ENCODE measurements at places on chromosomes 11 and 22. TPM values are rescaled to one million over a fixed set of nuclear protein-coding genes. Genes with fewer than 3 reads are reported as not detected.
A peak's percentile ranks its signal among the peaks of the same experiment; 100 is the strongest.

- DNase-seq, result no peak
Observed at GRCh38 chr22:27443306-27443705, 358.2 kb downstream of the MN1 start.

GRCh38 chr11:6747097-6747668, 24.6 kb downstream of the OR2AG2 start:
- no peak for DNase-seq

DNA sequence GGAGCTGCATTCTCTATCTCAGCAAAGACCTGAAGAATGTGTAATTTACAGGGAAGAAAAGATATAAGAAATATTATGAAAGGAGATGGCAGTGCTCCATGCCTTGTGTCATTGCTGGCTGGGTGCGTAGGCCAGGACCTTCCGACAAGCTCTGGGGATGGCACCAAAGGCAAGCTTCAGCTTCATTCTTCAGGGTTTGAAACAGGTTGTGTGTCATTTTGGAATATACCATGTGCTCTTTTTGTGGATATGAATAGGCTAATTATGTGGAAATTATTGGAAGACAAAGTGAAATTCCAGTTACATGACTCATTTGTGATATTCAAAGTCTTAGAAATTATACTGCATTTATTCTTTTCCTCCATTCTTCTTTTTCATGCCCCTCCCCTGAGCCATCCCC, 5.7 kb upstream of the KIRREL3 start:
- no peak for DNase-seq

DNA sequence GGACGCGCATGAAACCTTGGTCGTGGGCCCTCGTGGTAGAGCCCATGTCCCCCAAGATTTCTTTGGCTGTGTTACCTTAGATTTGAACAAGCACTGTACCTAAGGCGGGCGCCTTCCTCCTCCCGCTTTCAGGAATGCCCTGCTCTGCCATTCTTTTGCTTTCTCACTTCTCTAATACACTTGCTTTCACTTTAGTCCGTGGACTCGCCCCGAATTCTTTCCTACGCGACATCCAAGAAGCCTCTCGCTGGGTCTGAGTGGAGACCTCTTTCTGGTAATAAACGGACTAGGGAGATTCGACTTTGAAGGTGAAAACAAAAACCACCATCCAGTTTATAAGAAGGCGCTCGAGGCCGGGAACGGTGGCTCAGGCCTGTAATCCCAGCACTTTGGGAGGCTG, 1.2 kb upstream of the NUP50 start:
- no peak for DNase-seq

DNA sequence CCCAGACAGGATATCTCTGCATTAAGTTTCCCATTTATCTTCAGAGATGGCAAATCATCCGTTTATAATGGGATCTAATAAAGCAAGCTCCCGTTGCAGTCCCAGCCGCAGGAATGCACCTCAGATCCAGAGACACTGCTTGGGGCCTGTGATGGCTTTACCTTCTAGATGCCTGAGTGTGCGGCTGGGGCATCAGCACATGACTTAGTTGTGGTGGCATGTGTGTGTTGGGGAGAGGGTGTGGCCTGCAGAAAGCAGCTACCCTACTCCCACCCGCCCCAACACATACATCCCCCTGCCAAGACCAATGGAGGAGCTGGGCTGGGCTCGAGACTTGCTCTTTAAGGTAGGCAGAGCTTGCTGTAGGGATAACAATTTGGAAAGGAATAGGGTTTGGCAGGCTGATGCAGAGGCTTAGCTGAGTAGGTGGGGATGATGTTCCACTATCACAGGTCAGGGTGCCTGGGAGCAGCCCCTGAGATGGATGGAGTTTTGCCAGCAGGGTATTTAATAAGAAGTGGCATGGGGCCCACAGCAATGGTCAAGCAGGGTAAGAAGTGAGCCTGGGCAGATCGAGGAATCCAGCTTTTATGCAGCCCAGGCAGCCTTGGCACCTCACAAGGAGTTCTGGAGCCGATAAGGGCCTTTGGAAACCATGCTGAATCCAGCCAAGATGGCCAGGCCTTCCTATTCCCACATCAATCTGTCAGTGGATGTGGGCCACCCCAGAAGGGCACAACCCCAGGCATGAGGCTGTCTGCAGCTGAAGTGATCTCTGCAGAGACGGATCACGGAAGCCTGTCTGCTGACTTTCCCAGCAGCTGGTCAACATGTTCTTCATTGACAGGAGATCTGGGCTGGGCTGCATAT, 601.3 kb downstream of the BUD13 start:
- DNase-seq, result no peak

DNA sequence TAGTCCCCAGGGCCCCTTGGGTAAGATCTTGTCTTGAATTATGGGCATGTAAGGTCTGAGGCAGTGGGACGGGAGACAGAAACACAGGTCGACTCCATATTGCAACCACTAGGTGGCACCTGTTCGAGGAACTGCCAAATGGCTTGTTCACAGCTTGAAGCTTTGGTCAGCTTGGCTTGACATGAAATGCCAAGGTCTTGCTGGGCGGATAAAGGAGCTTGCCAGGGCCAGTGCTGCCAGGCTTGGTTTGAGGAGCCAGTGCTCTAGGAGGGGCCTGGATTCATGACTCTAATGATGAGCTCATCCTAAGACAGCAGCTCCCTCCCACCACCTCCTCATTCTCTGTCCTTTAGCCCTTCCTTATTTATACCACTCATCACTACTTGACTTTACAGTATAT, 11.9 kb upstream of the NRIP3 start:
- peak; percentile 64 for DNase-seq

- DNase-seq, result no peak
Observed at GRCh38 chr22:49616356-49617231, 211.1 kb downstream of the BRD1 start.

DNA sequence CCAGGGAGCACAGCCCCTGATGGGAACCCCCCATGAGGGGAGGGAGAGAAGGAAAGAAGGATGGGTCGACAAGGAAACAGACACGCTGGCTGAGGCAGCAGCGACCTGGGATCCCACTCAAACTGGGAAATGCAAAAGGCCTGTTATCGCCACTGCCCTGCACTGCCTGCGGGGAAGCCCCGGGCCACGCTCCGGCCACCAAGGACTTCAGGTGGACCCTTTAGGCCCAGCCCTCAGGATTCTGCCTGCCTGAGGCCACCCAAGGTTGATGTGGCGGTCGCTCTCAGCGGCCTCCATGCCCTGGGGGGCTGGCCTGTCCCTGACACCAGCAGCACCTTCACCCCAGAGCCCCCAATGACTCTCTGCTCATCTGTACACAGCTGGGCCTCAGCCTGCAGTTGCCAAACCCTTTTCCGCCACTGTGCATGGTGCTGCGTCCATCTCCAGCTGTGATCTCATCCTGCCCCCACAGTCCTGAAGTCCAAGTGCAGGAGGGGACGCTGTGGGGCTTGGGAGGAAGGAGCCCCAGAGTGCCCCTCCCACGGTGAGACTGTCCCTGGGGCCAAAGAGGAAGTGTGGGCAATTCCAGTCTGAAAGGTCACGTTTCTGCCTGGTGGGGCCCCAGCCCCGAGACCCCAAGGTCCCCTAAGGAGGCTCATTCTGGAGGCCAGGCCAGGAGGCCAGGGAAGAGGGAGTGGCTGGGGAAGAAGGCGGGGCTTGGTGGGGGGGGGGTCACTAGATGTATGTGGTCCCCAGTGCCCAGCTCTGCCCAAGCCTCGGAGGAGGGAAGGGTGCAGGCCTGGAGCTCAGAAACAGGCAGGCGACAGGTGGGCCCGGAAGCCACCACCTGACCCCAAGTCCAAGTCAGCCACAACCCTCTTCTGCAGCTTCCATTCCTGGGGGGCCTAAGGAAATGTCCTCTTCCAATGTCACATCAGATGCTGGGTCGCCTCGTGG, 31.6 kb downstream of the OSBPL5 start:
- peak; percentile 35 for DNase-seq

- DNase-seq, result no peak
Observed at GRCh38 chr11:15613789-15614188, 499.1 kb downstream of the INSC start.

DNA sequence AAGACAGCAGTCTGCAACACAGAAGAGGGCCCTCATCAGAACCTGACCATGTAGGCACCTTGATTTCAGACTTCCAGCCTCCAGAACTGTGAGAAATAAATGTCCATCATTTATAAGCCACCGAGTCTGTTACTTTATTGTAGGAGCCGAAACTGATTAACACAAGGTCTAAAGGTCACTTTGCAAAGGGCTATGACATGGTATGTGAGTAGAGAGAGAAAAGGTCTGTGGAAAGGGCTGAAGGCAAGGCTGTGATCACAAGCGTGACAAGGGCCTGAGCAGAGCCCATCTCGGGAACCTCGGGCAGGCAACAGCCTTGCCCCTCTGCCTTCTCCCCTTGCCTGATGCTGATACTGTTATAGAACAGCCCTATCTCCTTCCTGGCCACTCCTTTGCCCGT, 73.4 kb upstream of the TEAD1 start:
- DNase-seq, result no peak

DNA sequence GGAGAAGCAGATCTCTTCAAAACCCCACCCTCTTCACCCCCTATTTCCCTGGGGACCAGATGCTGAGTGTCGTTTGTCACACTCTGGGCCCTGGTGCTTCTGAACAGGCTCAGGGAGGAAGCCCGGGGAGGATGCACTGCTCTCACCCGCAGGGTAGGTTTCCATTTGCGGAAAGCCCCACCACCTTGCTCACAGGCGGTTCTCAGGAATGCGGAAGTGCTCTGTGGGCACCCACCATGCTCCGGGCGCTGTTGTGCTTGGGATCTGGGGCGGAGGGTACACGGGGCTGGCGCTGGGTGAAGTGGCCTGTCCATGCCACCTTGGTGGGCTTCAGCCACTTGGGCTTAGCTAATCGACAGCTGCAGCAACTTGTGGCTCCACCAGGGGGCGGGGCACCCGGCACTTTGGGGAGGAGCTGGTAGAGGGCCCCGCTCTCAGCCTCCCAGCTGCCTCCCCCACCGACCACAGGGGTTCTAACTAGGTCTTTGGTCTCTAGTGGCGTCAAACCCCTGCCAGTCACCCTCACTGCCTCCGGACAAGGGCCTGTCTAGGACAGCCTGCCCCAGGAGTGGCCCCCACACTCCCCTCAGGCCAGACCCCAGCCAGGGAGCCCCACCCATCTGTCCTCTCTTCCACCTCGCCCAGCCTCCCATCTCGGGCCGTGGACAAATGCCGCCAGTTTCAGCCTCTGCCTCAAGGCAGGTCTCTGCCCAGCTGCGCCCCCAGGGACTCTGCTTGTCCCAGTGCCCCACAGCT, 7.4 kb downstream of the NDUFV1 start:
- peak; percentile 72 for DNase-seq

The CARD18 gene
- not detected for total RNA-seq

- no peak for DNase-seq
Observed at GRCh38 chr22:31080164-31080847, 812 bp upstream of the SMTN start.

- DNase-seq, result peak; percentile 84
Observed at GRCh38 chr11:12556788-12557384, 117.3 kb upstream of the TEAD1 start.

The MAP6 gene
- total RNA-seq, result 5.6 TPM

DNA sequence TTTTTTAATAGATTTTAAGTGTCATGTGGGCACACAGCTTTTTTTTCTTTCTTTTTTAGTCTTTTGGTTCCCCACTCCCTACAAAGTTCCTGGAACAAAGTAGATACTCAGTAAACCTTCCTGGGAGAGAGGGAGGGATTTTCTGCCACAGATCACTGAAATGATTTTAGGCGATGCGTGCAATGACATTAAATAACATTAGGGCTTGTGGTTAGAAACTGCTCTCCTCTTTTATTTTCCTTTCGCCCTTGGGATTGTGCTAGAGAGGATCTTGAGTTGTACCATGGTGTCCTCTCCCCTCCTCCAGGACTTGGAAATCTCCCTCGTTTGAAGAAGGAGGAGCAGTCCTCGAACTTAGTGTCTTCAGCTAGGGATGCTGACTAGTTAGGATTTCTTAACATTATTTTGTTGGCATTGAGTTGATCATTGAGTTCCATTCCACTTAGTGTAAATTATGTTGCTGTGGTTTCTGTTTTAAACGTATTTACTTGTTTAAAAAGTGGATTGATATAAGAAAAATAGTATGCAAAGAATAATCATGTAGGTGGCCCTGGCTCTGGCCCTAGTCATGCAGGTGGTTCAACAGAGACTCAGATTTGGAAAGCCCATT, 88.4 kb downstream of the TRAF6 start:
- no peak for DNase-seq

The OR52K2 gene
- not detected for total RNA-seq

GRCh38 chr11:116730241-116730561, 42.6 kb downstream of the BUD13 start:
- DNase-seq, result no peak

The MPZL3 gene
- total RNA-seq, result 1.0 TPM

DNA sequence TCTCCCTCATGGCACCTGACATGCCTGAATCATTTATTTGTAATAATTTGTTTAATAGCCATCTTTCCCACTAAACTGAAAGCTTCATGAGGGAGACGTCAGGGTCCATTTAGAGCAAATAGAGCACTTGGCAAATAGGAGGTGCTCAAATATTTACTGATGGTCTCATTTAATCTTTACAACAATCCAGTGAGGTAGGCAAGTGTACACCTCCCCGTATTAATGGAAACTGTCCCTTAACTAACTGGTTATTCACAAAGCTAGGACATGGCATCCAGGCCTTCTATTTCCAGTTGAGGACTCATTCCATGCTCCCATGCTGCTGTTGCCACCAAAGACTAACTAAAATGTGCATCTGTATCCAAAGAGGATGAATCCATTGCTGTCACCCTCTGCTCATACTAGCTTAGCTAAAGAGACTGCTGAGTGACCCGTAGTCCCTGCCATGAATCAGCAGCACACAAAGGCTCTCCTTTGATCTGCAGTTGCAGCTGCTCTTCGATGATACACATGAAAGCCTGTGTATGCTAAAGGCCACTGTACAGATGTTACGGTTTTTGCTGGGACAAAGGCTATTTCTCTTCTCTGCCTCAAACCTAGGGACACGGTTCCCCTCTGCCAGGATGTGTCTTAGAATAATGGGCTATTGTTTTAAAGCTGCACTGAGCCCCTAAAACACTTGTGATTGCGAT, 82.6 kb downstream of the RAB30 start:
- no peak for DNase-seq

The POU2AF2 gene
- not detected for total RNA-seq

GRCh38 chr11:92216789-92217188, 7.8 kb upstream of the FAT3 start:
- no peak for DNase-seq

The SLC16A8 gene
- 0.27 TPM for total RNA-seq

GRCh38 chr22:29830585-29830984, 7.5 kb downstream of the ASCC2 start:
- DNase-seq, result peak; percentile 67

The POU2AF3 gene
- 0.44 TPM for total RNA-seq

DNA sequence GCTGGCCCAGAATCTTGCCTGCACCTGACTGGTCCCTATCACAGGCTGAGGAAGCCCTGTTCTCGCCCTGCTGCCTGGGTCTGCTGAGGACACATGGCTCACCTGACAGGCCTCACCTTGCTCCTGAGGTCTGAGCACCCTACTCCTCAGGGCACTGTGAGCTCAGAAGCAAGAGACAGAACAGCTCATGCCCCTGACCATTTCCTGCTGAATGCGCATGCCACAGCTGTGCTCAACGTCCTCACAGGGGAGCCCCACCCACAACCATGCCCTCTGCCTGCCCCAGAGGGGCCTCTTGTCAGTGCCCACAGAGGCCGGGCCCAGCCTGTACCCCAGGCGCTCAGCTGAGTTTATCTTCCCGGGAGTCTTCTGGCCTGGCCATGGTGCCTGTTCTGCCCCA, 2.8 kb upstream of the TSPO start:
- DNase-seq, result no peak

The SCGB1D2 gene
- 1.2 TPM for total RNA-seq
